ENCODE measurements at places on chromosomes 7 and 10.

DNA sequence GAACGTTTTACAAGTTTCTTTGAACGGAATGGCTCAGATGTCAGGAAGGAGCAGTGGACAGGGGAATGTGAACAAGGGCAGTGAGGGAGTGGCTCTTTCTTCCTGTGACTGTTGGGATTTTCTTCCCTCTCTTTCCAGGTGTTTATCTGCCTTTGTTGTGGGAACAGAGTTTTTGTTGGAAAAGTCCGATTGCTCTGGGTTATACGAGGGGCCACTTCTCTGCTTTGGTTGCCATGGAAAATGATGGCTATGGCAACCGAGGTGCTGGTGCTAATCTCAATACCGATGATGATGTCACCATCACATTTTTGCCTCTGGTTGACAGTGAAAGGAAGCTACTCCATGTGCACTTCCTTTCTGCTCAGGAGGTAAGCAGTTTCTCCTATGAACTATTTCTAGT is 41.4 kb downstream of the ZRANB1 start:
- peak; percentile 27 for DNase-seq

- no peak for DNase-seq
Measured at GRCh38 chr10:103776878-103777591, 78.3 kb downstream of the SH3PXD2A start.

DNA sequence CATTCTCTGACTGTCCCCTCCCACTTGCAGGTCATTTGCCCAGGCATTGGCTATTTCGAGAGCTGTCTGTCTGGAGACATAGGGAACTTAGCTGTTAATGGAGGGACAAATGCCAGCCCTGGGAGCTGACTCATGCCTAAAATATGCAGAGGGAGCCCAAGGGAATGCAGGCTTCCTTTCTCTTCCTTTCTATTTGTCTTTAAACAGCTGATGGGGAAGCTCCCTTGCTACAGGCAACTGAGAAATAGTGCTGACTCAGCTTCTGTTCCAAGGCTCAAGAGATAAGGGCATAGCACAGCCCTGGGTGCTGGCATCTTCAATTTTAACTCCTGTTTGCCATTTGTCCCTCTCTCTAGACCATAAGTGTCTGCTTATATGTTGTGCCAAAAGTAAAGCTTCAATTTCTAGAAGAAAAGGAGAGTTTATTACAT is 82.7 kb upstream of the C1GALT1 start:
- peak; percentile 61 for DNase-seq

DNA sequence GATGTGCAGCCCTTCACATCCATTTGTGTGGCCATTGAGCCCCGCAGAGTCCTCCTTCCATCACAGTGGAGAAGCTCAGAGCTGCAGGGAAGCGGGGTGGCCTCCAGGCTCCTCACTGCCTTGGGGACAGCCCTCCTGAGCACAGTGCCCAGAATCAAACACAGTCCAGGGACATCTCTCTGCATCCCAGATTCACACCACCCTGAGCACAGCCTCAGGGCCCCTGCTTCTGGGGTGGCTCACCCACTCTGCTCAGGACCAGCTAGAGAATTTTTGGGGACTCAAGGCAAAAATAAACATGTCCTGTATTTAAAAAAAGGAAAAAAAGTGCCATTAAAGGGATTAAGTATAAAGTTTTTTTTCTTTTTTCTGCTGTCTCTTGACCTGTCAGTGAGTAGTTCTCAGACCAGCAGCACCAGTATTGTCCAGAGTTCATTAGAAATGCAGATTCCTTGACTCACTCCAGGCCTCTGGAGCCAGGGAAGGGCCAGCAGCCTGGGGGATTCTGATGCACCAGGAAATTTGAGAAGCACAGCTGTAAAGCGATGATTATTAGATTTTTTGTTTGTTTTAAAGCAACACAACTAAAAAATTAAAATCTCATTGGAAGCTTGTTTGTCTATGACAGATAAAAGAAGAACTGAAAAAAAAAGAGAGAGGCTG is 61.6 kb downstream of the ARHGAP22 start:
- DNase-seq: no peak

- peak; percentile 62 for DNase-seq
Measured at GRCh38 chr10:102119417-102120141, 589 bp downstream of the LDB1 start.

DNA sequence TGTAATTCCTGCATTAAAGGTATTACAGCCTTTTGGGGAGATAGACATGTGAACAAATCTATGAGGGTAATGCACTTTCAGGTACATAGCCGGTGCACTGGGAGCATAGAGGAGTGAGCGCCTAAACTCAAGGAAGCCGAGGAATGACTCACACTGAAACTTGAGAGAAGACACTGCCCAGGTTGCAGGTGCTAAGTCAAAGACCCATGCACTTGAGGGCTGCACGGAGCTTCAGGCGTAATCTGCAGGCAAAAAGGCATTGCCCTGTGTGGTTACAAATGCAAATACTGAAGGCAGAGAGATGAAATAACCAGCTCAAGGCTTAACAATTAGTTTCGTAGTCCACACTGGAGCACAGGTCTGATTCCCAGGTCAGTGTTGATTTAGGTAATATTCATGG is 51.0 kb upstream of the OSBPL3 start:
- DNase-seq: no peak

- no peak for DNase-seq
Measured at GRCh38 chr7:158957921-158958491, 101.6 kb downstream of the DYNC2I1 start.

- peak; percentile 78 for DNase-seq
Measured at GRCh38 chr10:32957341-32958084, 517 bp downstream of the ITGB1 start.

Data from suppressor macrophage (primary cell).